Natural killer cell (primary cell): ENCODE measurements at places on chromosomes 11 and 22. TPM values are rescaled to one million over a fixed set of nuclear protein-coding genes. Genes with fewer than 3 reads are reported as not detected.

DNA sequence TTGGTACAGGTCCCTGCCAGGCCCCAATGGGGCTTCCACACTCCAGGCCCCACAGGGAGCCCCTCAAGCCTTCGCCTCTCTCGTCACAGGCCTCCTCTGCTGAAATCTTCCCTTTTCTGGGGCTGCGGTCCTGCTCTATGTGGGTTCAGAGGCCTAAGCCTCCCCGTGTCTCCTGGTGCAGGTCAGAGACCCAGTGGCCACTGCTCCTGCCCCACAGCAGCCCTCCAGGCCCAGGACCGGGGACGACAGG, 5.9 kb upstream of the IFITM3 start:
- peaks cover 68% of the 10 kb centered on the region for H3K4me1 ChIP-seq
- peak overlapping the region; percentile 6 for H3K4me3 ChIP-seq
- H3K36me3 ChIP-seq: no peaks in the 10 kb centered on the region
- DNase-seq: no peak
- H3K27ac ChIP-seq: peak overlapping the region; percentile 89
- no peaks in the 10 kb centered on the region for H3K27me3 ChIP-seq

DNA sequence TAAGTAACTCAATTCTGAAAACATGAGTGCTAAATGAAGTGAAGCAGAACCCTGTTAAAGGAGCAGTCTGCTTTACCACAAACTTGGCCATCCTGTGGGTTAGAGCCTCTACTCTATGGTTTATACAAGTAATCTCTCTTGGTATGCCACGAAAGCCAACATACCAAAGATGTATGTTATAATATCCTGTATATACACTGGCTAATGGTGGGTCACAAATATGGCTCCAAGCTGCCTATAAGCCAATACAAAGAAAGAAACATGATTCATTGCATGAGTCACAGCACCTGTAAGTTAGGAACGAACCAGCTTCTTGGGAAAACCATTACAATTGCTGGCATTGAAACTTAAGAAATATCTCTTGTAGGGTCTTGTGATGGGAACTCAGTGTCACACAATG, 16.1 kb downstream of the XRRA1 start:
- DNase-seq: no peak
- H3K27ac ChIP-seq: no peak overlapping the region
- H3K36me3 ChIP-seq: peaks cover 27% of the 10 kb centered on the region
- no peaks in the 10 kb centered on the region for H3K27me3 ChIP-seq
- H3K4me1 ChIP-seq: peaks cover 4% of the 10 kb centered on the region

GRCh38 chr11:128291835-128292234, 295.5 kb downstream of the ETS1 start:
- H3K27ac ChIP-seq: peak overlapping the region; percentile 97
- no peaks in the 10 kb centered on the region for H3K36me3 ChIP-seq
- no peak overlapping the region for H3K4me3 ChIP-seq
- H3K27me3 ChIP-seq: no peaks in the 10 kb centered on the region
- peaks cover 34% of the 10 kb centered on the region for H3K4me1 ChIP-seq
- peak; percentile 79 for DNase-seq

GRCh38 chr11:134139873-134140331, 71.0 kb downstream of the JAM3 start:
- no peak overlapping the region for H3K4me3 ChIP-seq
- no peak overlapping the region for H3K27ac ChIP-seq
- no peaks in the 10 kb centered on the region for H3K4me1 ChIP-seq
- DNase-seq: peak; percentile 77
- no peaks in the 10 kb centered on the region for H3K27me3 ChIP-seq

TIMP3 gene
- not detected for total RNA-seq

DNA sequence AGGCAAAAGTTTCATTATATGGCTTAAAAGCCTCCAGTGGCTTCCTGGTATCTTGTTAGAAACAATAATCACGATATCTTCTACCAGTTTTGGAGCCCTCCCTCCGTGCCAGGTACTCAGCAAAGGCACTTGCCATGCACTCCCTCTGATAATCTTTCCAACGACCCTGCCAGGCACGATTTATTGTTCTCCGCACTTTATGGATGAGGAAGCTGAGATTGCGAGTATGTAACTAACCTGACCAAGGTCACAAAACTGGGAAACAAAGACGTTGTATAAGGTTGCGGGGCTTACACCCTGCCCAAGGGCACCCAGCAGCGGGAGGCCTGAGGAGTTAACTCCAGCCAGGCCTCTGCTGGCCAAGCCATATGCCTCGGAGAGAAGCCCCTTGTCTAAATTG, 218.1 kb downstream of the SNX19 start:
- H3K4me3 ChIP-seq: no peak overlapping the region
- H3K27ac ChIP-seq: no peak overlapping the region
- no peak for DNase-seq
- H3K4me1 ChIP-seq: no peaks in the 10 kb centered on the region
- no peaks in the 10 kb centered on the region for H3K27me3 ChIP-seq

- H3K36me3 ChIP-seq: no peaks in the 10 kb centered on the region
- no peak overlapping the region for H3K27ac ChIP-seq
- H3K27me3 ChIP-seq: no peaks in the 10 kb centered on the region
- H3K4me1 ChIP-seq: peaks cover 5% of the 10 kb centered on the region
These were observed 24.2 kb downstream of the TSKU start for GRCh38 chr11:76807206-76807875.

DNA sequence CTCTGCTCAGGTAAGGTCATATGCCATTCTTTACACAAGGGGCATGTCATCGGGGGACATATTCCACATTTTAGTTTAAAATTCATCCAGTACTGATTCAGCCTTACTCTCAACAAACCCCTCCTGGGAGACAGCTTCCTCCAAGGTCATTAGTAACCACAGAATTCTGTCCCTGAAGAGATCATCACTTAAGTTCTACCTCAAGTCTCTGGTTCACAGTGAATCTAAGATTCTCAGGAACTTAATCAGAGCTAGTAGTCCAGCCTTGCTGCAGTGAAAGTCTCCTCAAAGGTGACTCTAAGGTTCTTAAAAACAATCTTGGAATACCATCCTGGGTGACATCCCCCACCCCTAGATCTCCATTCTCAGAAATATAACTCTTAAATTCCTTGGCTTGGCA, 18.9 kb upstream of the GDPD4 start:
- DNase-seq: no peak
- no peak overlapping the region for H3K4me3 ChIP-seq
- no peaks in the 10 kb centered on the region for H3K27me3 ChIP-seq
- no peaks in the 10 kb centered on the region for H3K4me1 ChIP-seq

DNA sequence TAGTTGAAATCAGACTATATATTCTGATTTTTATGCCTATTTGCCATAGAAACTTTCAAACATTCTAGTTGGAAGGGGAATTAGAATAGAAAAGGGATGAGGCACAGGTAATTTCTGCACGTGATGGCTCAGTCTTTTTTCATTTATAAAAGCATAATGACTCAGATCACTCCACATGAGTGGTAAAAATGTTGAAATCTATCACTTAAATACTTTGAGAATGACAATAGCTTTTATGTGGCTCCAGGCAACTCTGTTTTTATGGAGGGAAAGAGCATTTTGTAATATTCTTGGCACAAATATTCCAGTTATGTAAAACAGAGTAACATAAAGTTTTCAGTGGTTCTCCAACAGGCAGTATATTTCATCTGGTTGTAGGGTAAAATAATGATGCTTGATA, 5.9 kb upstream of the MMP3 start:
- no peaks in the 10 kb centered on the region for H3K27me3 ChIP-seq
- H3K4me3 ChIP-seq: no peak overlapping the region
- no peaks in the 10 kb centered on the region for H3K4me1 ChIP-seq
- no peaks in the 10 kb centered on the region for H3K36me3 ChIP-seq
- H3K27ac ChIP-seq: no peak overlapping the region
- no peak for DNase-seq

MRGPRX3 gene
- not detected for total RNA-seq

- H3K27ac ChIP-seq: peak overlapping the region; percentile 91
- H3K27me3 ChIP-seq: no peaks in the 10 kb centered on the region
- H3K4me3 ChIP-seq: peak overlapping the region; percentile 99
- no peaks in the 10 kb centered on the region for H3K36me3 ChIP-seq
- peaks cover 13% of the 10 kb centered on the region for H3K4me1 ChIP-seq
These were observed 598 bp downstream of the CABIN1 start for GRCh38 chr22:24011735-24012068.

- DNase-seq: no peak
- no peak overlapping the region for H3K4me3 ChIP-seq
- no peak overlapping the region for H3K27ac ChIP-seq
- H3K4me1 ChIP-seq: peaks cover 6% of the 10 kb centered on the region
These were observed 42.4 kb upstream of the NAV2 start for GRCh38 chr11:19670030-19670791.

TP53I11 gene
- total RNA-seq: 13.9 TPM

DNA sequence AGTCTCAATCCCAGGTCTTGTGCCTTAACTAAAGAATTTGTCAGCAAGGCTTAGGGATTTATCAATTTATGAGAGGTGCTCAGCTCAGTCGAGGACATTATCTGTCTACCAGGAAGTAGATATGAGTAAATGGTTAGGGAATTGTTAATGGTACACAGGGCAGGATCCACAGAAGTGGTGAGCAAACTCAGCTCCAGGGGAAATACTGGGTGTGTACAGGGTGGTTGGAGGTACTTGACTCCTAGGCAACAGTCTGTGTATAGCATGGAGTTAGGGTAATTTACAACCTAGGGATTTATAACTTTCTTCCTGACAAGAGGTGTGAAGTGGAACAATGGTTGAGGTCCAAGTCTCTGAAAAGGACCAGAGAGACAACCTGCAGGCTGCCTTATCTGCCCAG, 123.4 kb upstream of the OR9Q1 start:
- H3K4me3 ChIP-seq: no peak overlapping the region
- no peak for DNase-seq

DNA sequence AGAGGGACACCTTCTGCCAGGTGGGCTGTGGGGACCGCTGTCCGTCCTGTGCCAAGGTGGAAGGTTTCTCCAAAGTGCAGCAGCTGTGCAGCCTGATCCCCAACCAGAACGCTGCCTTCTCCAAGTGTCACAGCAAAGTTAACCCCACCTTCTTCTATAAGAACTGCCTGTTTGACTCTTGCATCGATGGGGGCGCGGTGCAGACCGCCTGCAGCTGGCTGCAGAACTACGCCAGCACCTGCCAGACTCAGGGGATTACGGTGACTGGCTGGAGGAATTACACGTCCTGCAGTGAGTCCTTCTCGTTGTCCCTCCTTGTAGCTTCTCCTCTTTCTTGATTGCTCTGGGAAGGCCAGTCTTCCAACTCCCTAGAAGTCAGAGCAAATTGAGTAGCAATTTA, 44.8 kb downstream of the TECTA start:
- no peaks in the 10 kb centered on the region for H3K36me3 ChIP-seq
- H3K27me3 ChIP-seq: no peaks in the 10 kb centered on the region
- no peaks in the 10 kb centered on the region for H3K4me1 ChIP-seq
- H3K27ac ChIP-seq: no peak overlapping the region
